CD4-positive, alpha-beta T cell treated with Interleukin-10 for 1 hour (primary cell): ENCODE measurements at places on chromosomes 7 and 10.
A peak's percentile ranks its signal among the peaks of the same experiment; 100 is the strongest.

- no peak for DNase-seq
Measured at GRCh38 chr10:69676301-69676700, 46.3 kb downstream of the FAM241B start.

- DNase-seq, result no peak
Measured at GRCh38 chr7:51144178-51144577, 172.4 kb downstream of the COBL start.

DNA sequence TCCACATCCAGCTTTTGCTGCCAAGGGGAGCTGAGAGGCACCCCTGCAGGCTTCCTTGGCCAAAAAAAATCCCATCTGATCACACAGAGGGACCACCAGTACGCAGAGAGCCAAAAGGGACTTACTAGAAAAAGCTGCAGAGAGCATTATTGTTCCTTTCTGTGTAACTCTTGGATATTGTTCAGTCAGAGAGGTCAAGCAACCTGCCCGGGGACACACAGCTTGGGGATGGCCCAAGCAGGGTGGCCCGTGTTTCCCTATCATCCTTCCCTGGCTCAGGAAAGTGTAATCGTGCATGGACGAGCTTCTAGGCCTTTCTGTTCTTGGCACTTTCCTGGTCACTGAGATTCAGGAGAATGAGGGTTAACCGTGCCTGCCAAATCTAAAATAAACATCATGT, 84.1 kb upstream of the SH2B2 start:
- no peak for DNase-seq

GRCh38 chr10:110425684-110426293, 71.9 kb upstream of the DUSP5 start:
- DNase-seq, result no peak

DNA sequence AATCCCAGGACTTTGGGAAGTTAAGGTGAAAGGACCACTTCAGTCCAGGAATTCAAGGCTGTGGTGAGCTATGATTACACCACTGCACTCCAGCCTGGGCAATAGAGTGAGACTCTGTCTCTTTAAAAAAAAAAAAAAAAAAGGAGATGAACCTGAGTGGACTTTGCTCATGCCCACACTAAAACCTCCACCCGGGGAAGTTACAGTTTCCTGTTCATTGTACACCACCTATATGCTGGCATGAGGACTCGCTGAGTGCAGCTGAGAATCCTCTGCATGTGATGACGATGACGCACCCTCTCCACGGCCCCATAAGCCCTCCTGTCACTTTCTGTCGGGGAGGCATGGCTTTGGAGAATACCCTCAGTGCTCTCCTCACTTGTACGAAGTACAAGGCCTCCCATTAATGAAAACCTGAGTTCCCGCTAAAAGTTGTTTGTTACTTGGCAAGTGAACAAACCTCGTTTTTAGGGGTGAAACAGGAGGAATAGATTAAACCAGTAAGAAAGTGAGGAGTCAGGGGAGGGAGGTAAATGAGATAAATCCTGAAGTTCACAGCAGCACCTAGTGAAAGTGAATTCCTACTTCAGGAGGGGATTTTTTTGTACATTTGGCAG, 15.9 kb downstream of the TMEM176B start:
- DNase-seq, result no peak

DNA sequence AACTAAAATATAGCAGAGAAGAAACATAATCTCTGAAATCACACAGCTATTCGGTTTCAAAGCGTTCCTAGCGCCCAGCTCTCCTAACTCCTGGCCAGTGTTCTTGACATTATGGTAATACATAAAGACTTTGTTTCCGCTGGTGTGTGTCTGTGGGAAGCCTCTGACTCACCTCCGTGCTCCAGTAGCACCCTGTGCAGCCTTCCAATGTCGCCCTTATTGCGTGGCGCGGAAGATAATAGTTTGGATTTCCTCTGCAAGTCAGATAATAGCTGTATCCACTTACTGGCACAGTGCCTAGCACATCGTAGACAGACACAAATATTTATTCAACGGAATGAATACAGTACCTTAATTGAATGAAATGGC, 570 bp downstream of the BMS1 start:
- DNase-seq, result peak; percentile 22

- peak; percentile 74 for DNase-seq
Measured at GRCh38 chr7:101017064-101017777, 2.7 kb upstream of the MUC17 start.

- DNase-seq, result no peak
Measured at GRCh38 chr7:100540073-100540723, 1.2 kb downstream of the AGFG2 start.

DNA sequence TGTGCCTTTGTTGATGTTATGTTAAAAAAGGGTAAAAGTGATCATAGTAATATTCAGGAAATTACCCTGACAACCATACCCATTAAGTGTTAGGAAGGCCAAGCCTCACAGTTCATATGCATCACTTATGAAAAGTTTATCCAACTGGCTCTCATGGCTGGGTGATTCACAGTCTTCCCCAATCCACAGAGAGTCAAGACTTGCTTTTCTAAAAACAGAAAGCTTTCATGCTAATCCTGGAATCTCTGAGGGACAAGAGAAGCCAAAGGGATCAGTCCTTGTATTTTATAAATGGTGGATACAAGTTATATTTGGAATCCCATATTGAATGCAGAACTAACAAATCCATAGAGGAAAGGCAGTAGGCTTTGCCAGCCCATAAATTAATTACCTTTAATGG, 218.3 kb downstream of the JAZF1 start:
- DNase-seq, result no peak

- DNase-seq, result no peak
Measured at GRCh38 chr10:97243836-97244235, 48.6 kb downstream of the ARHGAP19 start.

DNA sequence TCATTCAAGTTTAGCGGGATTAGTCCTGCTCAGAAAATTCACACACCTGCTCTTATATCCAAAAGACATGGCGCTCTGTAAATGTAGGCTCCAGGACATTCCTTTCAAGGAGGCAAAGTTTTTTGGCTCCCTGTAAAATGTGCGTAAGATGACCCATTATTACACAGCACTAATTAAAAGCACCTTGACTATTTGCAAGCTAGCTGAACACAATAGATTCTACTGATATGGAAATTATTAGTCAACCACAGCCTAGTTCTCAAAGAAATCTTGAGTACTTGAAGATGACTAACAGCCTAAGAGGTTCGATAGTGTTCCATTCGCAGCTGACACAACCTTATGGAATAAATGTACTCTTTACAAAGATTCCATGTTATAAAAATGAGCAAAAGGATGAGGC, 175.2 kb downstream of the BMPER start:
- no peak for DNase-seq

- DNase-seq, result no peak
Measured at GRCh38 chr10:77383861-77384553, 253.6 kb downstream of the KCNMA1 start.

DNA sequence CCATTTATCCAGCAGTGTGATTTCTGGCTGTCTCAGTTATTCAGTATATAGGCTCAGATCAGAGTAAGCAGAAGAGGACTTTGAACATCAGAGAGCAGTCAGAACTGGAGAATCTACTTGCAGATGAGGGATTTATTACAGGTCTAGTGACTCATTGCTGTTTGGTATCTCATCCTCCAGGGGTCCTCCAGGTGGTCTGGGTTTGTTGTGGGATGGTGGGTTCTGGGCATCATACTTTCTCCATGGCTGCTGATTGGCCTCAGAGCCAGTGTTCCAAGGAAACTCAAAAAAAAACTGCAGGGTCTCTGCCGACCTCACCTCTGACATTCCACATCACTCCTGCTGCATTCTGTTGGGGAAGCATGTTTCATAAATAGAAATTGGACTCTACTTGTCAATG, 214.8 kb downstream of the CNTNAP2 start:
- no peak for DNase-seq
